ENCODE measurements at places on chromosomes 4 and X. TPM values are rescaled to one million over a fixed set of nuclear protein-coding genes. Genes with fewer than 3 reads are reported as not detected.

The KLF8 gene
- total RNA-seq, result 3.1 TPM

The SHROOM2 gene
- 0.75 TPM for total RNA-seq

The HTRA3 gene
- 0.55 TPM for total RNA-seq

The ADGRA3 gene
- 21.6 TPM for total RNA-seq

The F11 gene
- total RNA-seq, result not detected

The DCAF8L2 gene
- not detected for total RNA-seq

The GAGE1 gene
- not detected for total RNA-seq

The LONRF3 gene
- 1.00 TPM for total RNA-seq

The IGFBP7 gene
- total RNA-seq, result 336 TPM

The P2RY4 gene
- total RNA-seq, result not detected

The NAA11 gene
- not detected for total RNA-seq

The SMPX gene
- total RNA-seq, result not detected

The GK2 gene
- total RNA-seq, result not detected

The SLC2A9 gene
- 1.4 TPM for total RNA-seq

The RNF128 gene
- total RNA-seq, result 1.5 TPM

The ZDHHC9 gene
- total RNA-seq, result 16.7 TPM

The NPNT gene
- total RNA-seq, result 1.1 TPM

The FAM9B gene
- total RNA-seq, result not detected

The GLRA2 gene
- not detected for total RNA-seq

The ABCB7 gene
- 21.7 TPM for total RNA-seq

The SPANXA1 gene
- total RNA-seq, result not detected

The XKRX gene
- total RNA-seq, result under 0.01 TPM

The CACNA1F gene
- not detected for total RNA-seq

The NUP62CL gene
- 0.11 TPM for total RNA-seq

The OTOP1 gene
- total RNA-seq, result not detected

The GRIA3 gene
- total RNA-seq, result 15.0 TPM

Data from uterine smooth muscle cell (primary cell).